Naive thymus-derived CD8-positive, alpha-beta T cell (primary cell): ENCODE measurements at places on chromosomes 4 and X. TPM values are rescaled to one million over a fixed set of nuclear protein-coding genes. Genes with fewer than 3 reads are reported as not detected.
A peak's percentile ranks its signal among the peaks of the same experiment; 100 is the strongest.

The CYBB gene
- total RNA-seq: 4.5 TPM

GRCh38 chr4:98691588-98691987, 33.2 kb upstream of the TSPAN5 start:
- no peak for DNase-seq

The GAGE1 gene
- not detected for total RNA-seq

DNA sequence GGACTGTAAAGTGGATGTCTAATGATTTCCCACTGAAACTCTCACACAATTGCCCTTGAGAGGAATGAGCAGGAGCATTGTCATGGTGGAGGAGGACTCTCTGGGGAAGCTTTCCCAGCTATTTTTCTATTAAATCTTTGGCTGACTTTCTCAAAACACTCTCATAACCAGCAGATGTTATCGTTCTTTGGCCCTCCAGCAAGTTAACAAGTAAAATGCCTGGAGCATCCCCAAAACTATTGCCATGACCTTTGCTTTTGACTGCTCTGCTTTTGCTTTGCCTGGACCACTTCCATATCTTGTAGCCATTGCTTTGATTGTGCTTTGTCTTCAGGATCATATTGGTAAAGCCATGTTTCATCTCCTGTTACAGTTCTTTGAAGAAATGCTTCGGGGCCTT, 120.2 kb upstream of the PDE5A start:
- no peak for DNase-seq

- no peak for DNase-seq
These were observed 269.0 kb upstream of the PABPC4L start for GRCh38 chr4:134470544-134470943.

DNA sequence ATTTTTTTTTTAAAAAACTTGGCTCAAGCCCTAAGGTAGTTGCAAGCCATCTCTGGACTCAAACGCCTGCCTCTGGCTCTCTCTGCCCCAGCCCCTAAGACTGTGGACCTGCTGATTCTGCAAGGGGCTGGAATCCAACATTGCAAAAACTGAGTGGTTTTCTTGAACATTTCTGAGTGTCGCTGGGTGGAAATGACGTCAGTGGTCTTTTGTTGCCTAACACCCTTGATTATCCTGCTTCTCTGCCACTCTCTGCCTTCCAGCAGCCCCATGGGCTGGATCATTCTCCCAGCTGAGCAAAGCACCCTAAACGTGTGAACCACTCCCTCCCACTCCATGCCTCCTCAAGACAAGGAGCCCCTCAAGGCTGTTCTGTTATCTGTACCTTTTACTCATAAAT, 16.6 kb downstream of the BST1 start:
- DNase-seq: no peak

The SMIM10L2A gene
- 5.0 TPM for total RNA-seq

The PAGE1 gene
- not detected for total RNA-seq

- no peak for DNase-seq
These were observed 61.0 kb upstream of the SMIM10 start for GRCh38 chrX:134929808-134930207.

The RBMX2 gene
- 23.9 TPM for total RNA-seq

GRCh38 chrX:2928583-2929434, at the start of gene ARSD:
TSS of gene ARSD (minus strand) at chrX:2929339. CDS start at chrX:2929275, 64 bp downstream.
- DNase-seq: peak; percentile 39

The HELQ gene
- 50.2 TPM for total RNA-seq

The IRS4 gene
- not detected for total RNA-seq

DNA sequence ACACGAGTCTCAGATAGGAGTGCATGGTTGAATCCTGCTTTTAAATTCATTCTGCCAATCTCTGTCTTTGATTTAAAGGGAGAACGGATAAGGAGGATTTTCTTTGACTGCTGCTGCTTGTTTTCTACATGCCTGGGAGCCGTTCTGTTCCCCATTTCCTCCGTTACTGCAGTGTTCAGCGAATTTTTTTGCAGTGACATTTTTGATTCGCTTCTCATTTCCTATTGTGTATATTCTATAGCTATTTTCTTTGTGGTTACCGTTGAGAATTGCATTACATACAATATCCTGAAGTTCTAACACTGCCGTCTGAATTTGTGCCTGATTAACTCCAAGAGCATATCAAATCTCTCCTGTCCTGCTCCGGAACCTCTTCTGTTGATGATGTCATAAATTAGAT, 14.8 kb upstream of the MAEA start:
- DNase-seq: no peak

DNA sequence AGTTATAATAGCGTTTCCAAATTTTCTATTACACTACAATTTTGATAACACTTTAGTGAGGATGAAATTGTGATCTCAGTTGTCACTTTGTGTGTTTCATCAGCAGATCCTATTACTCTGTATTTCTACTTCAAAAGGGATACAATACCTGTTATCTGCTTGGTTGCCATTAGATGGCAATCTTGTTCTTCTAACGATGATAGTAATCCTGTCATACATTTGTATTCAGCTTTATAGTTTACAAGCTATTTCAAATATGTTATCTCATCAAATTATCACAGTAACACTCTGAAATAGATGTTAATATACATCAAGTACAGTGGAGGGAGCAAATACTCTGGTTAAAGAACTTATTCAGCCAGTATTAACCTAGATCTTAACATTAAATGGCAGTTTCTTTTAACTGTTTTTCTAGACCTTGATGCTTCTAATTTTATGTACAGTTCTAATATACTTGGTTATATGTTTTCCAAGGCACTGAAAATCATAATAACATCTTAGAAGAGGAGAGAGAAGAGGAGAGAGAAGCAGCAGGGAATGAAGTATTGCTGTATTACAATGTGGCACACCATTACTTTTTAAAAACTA, 292.0 kb downstream of the CCSER1 start:
- no peak for DNase-seq

GRCh38 chrX:9871701-9872268, 85.6 kb downstream of the SHROOM2 start:
- no peak for DNase-seq

GRCh38 chr4:4901877-4902276, 42.4 kb downstream of the MSX1 start:
- no peak for DNase-seq

DNA sequence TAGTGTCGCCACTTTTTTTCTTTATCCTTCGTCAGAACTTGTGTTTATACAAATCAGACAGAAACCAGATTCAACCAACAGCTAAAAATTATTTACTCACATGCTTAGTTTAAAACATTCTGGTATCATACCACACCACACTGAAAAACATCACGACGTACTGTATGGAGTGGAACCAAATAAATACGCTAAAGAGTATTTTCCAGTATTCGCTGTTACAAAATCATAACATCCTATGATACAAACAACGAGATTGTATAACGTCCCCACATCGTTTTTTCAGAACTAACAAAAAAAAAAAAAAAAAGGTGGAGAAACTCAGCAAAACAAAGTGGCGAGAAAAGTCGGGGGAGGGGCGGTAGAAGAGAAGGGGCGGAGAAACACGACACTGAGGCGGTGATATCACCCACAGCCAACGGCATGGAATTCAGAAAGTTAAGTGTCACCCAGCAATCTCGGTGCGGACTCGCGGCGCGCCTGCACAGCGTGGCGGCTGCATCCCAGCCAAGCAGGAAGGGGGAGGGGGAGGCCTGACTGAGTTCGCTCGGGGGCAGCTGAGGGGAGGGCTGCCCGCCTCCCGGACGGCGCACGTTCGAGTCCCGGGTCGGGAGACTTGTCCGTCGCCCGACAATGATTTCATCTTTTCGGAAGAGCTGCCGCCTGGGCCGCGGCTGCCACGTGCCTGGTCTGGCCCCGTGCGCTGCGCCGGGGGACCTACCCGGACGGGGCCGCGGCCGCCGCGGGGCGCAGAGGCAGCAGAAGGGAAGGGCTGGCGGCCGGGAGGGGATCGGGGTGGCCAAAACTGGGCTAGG, 920 bp downstream of the SETD7 start:
- peak; percentile 35 for DNase-seq

The PAGE2 gene
- not detected for total RNA-seq

DNA sequence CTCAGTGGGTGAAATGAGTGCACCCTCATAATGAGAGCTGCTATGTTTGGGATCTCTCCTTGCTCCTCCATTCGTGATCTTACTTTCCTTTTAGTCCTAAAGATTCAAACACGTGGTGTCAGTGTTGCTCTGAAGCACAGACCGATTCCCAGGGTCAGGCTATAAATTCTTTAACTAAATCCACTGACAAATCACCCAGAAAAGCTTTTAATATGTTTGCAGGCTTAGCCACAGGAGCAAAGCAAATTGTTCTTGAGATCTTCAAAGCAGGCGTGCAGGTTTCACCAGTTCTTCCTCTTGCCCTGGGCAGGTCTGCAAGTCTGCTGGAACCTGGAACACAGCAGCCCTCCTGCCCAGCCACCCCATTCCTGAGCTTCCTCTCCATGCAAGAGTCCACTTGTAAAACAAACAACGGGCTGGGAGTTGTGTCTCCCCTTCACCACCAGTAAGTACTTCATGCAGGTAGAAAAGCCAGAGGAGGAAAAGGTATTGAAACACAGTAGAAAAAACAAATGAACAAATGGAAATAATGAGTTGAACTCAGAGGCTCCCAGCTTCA, 70.1 kb upstream of the ENPP6 start:
- DNase-seq: no peak

The FAM149A gene
- total RNA-seq: 2.5 TPM

The TBC1D8B gene
- total RNA-seq: 0.88 TPM

- DNase-seq: no peak
These were observed 192.1 kb downstream of the SPRY1 start for GRCh38 chr4:123588631-123589241.

- DNase-seq: no peak
These were observed 32.0 kb downstream of the SPARCL1 start for GRCh38 chr4:87497159-87497558.
